ENCODE measurements at places on chromosomes 3 and 15.
A peak's percentile ranks its signal among the peaks of the same experiment; 100 is the strongest.

GRCh38 chr15:91461377-91461776 is 361.3 kb downstream of the SV2B start:
- no peak for DNase-seq

DNA sequence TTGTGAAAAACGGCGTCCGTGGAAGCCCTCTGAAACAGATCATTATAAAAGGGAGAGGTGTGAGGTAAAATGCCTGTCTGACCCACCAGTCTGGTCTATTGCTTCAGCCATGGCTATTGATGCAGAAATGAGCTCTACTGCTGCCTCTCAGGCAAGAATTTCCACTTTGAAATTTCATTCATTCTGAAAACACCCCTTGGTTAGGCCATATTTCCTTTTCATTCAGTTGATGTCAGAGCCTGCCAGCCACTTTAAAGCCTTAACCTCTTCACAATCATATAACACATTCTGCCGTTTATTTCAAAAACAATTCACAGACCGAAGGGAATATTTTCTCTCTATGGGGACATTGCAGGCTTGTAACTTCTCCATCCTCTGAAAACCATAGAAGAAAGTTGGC is 71.9 kb downstream of the FOXB1 start:
- no peak for DNase-seq

DNA sequence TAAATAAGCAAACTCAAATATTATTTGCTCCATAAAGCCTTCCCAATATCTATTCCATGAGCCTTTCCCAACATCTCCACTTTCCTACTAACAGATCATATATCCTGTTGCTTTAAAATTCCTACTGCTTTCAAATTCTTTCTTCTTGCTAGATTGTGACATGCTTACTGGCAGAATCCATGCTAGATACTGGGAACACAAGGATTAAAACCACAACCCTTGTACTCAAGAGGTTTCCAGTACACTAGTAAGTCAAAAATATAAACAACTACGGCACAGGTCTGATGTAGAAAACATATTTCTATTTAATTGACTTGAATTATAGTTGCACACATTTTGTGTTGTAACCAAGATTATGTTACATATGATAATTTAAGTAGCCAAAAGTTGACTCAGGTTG is 275.0 kb downstream of the ZBTB20 start:
- no peak for DNase-seq

DNA sequence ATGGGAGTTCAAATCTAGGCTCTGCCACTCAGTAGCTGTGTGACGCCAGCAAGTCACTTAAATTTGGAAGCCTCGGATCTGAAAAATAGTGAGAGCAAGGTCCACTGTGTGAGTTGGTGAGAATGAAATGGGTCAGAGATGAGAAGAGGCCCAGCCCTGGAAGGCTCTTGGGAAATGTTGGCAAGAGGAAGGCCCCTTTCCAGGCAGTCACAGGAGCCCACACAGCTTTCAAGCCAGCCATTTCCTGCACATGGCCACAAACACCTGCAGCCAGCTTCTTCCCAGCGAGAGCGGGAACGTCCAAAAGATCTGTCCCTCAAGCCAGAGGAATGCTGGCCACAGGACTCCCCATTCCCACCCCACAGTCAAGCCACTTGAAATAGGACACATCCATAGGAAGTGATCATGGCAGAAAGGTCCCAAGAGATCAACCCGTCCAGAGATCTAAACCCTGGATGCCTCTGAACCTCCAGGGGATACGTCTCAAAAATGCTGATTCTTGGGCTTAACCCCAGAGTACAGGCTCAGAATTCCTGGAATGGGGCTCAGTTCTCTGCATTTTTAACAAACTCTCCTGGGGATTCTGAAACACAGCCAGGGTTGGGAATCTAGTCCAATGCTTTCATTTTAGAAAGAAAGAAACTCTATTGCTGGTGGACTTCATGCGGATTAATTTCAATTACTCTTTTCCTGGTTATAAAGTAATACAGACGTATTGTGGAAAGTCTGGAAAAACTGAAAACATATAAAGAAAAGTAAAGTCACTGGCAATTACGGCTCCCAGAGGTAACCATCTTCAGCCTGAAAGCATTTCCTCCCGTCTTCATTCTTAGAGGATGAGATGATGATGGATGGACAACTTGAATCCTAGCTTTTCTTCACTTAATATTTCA is 35.9 kb downstream of the NTRK3 start:
- no peak for DNase-seq

- no peak for DNase-seq
These were observed 73.1 kb upstream of the TERB2 start for GRCh38 chr15:44883199-44883877.

DNA sequence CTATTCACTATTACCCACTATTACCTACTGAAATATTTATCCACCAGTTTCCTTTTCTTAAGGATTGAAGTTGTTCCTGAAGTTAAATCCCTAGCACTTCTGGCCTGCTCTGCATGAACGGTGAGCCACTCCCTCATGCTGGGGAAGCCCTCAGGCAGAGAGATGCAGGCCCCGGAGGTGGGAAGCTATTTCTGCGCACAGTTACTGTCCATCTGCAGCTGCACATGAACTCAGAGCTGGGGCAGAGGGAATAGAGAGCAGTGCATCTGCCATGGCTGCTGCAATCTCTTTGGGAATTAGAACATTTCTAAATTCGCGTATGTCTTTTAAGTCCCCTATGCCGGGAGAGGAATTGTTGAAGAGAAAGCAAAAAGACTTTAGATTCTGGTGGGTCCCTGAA is 6.3 kb upstream of the GALNT15 start:
- DNase-seq, result no peak

DNA sequence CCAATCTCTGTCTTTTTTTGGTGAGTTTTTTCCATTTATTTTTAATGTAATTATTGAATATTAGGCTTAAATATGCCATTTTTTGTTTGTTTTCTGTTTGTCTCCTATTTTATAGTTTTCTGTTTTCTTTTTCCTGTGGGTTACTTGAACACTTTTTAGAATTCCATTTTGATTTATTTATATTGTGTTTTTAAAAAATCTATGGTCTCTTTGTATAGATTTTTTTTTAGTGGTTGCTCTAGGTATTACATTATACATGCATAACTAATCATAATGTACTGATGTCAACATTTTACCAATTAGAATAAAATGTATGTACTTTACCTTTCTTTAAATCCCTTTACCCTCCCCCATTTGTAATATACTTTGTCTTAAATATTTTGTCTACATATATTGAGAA is 56.2 kb downstream of the RASA2 start:
- no peak for DNase-seq

- DNase-seq, result no peak
These were observed 30.3 kb upstream of the ESYT3 start for GRCh38 chr3:138404121-138404520.

DNA sequence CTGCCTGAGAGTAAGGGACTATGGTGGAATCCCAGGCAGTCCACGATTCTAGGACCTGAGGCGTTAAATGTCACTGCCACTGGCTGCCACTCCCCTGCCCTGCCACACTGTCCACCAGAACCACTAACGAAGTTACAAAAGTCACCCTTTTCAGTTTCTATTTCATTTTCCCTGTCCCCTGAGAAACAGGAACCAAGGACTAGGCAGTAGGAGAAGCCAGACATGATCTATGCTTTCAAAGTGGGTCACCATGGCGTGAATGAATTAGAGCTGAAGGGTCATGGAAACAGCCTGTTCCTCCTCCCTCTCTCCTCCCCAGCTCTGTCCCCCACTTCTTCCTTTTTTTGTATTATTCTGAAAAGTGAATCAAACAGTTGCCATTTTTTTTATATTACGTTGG is 9.1 kb upstream of the ADPRH start:
- DNase-seq, result peak; percentile 96

DNA sequence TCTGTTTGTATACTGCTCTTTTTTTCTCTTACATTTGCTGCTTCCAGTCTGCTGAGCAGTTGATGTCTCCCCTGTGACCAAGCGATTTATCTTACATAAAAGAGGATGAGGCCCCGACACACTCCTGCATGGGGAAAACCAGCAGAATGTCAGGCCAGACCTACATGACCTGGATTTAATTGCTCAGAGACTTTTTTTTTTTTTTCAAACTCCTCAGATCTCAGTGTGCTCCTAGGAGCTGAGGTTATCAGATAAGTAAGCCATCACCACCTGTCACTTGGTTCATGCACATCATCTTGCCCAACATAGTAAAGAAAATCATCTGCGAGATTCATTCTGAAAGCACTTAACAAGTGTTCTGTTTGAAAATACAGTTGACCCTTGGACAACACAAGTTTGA is 163.1 kb downstream of the PLCL2 start:
- no peak for DNase-seq

DNA sequence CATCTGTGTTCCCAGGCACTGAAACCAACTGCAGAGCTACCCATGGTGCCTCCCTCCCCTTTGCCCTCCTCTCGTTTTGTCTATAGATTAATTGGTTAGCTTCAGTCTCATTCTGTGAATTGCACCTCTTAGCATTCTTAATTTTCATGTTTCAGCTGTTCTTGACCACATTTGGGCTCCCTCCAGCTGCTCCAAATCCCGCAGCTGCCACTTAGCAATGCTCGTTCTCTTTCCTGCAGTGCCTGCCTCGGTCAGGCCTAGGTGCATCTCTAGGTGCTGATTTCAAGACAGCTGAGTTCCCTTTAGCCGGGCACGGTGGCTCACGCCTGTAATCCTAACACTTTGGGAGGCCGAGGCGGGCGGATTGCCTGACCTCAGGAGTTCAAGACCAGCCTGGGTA is 47.0 kb upstream of the SMAD3 start:
- no peak for DNase-seq

DNA sequence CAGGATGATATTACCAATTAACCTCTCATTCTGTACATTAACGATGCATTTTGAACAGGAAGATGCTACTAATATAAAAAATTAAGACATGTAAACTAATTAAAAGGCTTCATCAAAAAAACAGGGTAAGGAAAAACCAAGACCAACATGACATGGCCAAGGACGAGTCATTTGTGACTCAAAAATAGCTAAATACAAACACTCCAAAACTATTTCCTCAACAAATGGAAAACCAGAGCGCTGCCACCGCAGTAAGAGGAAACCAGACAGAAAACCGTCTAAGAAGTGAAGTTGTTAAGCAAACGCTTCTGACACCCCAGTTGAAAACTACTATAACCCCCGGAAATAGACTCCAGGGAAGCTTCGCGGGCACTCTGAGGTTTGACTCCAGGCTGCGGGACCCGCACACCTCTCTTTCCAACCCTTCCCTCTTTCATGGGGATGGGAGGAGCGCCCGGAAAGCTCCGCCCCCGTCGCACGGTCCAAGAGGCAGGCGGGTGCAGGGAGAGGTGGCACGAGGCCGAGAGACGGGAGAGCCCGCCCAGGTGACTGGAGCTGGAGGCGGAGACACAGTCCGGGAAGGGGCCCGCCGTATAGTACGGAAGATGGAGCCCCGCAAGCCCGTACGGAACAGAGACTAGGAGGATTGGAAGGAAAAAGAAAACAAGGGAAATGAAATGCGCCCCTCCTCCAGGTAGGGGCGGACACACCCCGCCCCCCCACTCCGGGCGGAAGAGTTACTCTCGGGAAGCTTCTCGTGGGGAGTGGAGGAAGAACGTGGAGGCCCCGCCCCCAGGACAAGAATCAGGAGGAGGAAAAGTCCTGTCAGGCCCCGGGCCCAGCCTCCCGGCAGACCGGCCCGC is 708 bp downstream of the DCAF1 start:
- peak; percentile 97 for DNase-seq

DNA sequence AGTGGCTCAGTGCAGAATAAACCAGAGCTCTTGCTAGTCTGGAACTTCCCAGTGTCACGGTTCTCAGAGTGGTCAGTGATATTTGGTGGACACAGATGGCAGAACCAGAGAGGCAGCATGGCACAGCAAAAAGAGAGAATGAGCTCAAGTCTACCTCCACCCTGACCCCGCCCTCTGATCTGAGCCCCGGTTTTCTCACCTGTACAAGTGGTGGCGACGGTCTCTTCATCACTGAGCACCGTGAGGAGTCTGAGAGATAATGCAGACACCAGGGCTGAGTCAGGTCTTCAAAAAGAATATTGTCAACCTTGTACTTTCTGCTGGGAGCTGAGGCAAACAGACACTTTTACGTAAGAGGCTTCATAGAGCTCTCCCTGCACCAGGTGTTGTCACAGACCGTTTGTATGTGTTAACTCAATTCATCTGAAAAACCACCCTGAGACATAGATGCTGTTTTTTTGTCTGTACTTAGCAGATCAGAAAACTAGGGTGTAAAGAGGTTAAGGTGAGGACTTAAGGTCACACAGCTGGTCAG is 13.2 kb downstream of the FGD5 start:
- DNase-seq, result no peak

DNA sequence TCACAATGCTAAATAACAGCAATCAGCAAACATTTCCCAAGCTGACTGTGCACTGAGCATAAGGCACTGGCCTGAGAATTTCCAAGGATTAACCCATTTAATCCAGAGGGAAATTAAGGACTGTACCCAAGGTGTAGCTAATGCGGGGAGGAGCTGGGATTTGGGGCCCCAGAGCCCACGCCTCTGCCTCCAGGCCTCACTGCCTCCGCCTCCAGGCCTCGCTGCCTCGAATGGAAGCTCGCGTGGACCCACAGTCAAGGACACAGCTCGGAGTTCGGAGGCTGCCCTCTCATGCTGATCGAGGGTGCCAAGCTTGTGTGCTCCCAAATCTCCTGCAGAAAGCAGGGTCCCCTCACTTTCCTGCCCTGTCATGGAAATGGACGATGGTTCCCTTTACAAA is 76.5 kb upstream of the SNRPA1 start:
- no peak for DNase-seq

DNA sequence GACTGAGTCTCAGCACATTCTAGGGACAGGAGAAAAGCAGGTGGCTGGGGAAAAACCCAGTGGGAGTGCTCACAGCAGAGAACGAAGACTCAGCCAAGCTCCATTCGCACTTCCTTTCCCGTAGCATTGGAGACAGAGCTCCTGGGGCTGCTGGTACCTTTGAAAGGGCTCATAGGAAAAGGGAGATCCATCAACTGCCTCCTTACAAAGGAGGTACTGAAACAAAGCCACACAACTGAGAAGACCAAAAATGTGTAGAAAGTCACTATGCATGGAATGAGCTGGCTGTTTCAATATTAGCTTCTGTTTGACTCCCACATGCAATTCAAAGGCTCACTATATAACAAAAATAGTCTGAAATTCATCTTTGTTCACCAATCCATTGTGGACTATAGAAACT is 16.9 kb downstream of the STIMATE start:
- DNase-seq, result no peak

DNA sequence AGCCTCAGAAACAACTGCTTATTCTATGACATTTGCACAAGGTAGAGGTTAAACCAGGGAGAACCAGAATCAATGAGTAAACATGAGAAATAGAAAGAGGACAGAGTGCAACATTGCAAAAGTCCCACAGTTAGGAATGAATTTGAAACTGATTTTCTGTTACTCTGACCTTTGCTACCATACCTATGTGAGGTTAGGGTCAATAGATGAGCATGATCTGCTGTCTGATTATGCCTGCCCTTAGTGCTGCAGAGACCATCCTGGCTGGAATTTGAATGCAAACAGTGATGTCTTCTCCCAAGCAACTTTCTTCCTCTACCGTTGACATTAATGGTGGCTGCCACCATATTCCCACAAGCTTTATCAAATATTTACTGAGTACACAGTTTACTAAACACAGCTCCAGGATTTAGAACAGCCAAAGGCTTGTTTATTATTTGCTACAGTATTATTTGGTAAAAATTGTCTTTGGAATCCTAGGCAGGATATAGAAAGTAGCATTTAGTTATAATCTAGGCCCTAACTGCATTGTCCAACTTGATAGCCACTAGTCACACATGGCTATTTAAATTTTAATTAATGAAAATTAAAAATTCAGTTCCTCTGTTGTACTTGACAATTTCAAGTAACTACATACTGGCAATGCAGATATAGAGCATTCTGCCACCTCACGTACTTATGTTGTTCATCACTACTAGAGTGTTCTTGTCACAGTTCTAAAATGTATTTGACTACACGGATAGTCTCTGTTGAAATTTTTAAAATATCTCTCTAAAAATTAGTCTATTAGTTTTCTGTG is 8.9 kb upstream of the CLDN1 start:
- no peak for DNase-seq
